ENCODE measurements at places on chromosomes 2 and 18.
A peak's percentile ranks its signal among the peaks of the same experiment; 100 is the strongest.

DNA sequence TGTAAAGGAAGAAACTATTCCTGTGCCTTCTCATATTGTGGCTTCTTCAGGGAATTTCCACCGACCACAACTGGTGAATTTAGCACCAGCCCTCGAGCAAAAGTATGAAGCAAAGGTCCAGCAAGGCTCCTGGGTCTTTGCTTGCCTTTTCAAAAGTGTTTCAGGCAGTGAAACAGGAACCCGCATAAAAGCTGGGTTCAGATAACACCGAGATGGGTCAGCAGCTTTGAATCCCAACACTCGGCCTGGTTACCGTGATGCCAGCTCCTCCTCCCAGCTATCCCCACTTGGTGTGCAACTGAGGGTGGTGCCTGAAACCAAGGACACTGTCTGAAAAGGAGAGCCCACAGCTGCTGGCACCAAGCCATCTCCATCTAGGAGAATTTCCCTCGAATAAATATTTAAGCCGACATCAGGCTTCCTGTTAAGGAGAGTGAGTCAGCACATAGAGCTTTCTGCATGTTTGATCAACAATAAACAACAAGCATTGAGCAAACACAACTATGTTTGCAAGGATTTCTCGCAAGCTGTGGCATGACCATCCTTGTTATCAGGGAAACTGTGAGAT is 69.5 kb downstream of the ANTXR1 start:
- DNase-seq, result no peak

DNA sequence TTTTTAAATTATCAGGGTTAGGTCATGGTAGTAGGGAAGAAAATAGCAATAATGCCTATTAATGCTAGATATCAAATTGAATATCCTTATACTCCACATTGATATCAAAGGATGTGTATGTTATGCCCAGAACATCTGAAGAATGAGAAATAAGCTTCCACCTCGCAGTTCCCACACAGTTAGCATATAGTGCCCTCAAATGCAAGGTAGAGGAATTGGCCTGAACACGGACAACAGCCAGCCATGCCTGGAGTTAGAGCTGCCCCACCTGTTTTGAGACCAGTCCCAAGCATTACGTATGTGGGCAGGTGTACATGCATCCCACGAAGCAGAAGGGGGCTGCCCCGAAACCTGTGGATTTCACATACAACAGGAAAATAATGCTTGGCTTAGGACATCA is 79.6 kb downstream of the SUMO1 start:
- no peak for DNase-seq

GRCh38 chr18:69109686-69110085 is 291.0 kb upstream of the DOK6 start:
- no peak for DNase-seq

GRCh38 chr2:20635113-20635510 is 15.8 kb downstream of the HS1BP3 start:
- DNase-seq, result peak; percentile 50

- DNase-seq, result no peak
Observed at GRCh38 chr2:196440413-196440812, 199.1 kb upstream of the CCDC150 start.

DNA sequence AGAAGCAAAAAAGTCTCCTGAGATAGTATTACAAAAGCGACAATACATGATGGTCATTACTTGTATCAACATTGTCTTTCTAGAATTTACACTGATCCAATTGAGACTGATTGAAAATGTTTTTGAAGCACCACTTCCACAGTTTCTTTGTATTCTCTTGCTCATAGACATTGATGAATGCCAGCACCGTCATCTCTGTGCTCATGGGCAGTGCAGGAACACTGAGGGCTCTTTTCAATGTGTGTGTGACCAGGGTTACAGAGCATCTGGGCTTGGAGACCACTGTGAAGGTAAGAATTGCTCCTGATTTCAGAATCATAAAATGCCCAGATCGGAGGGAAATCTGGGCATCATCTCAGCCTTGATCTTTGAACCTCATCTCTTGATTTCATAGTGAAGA is 175.1 kb upstream of the RASGRP3 start:
- DNase-seq, result no peak

DNA sequence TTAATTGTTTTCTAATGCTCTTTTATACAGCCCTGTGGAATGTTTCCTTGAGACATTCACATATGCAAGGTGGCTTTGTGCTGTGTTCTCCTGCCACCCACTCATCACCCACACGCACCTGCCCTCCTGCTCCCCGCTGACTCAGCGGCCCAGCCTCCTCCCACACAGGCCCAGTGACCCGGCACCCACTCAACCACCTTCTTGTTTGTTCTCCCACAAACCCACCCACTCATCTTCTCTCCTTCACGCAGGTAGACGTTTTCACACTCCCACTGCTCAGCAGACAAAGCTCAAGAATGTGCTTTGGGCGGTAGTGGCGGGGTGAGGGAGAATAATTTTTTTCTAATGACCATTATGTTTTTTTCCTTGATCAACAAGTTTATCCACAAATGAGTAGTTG is 28.6 kb upstream of the NEMP2 start:
- no peak for DNase-seq

DNA sequence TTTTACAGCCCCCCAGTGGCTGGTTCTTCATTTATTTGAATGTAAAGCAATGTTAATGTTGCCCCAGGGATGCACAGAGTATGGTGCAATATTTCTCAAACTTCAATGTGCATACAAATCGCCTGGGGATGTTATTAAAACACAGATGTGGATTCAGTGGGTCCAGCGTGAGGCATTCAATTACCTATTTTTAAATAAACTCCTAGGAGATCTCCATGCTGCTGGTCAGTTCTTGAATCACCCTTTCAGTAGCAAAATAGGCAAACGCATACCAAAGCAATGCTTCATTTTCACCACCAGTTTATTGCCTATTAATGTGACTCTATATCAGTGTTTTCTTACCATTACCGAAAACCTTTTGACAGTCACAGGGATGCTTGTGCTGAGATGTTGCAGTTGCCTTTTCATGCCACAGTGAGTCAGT is 530.7 kb downstream of the CBLN2 start:
- no peak for DNase-seq

DNA sequence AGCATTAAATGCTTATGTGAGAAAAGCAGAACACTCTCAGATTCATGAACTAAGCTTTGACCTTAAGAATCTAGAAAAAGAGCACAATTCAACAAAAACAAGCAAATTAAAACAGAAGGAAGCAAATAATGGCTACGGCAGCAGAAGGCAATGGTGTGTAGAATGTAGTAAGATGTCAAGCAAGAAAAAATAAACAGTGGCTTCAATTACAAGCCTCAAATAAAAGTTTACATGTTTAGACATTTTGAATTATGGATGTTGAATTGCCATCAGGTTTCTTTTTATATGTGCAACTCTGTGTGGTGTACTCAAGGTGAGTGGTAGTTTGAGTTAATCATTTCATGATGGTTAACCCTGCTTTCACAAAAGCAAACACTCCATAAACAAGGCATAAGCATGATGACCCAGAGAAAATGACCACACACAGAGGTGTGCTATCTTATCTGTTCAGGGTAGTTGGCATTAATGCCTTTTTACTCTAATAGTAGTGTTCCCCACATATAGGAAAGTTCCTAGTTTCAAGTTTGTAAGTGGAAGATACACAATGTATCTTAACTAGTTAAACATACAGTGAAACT is 207.1 kb downstream of the FIGN start:
- DNase-seq, result no peak

DNA sequence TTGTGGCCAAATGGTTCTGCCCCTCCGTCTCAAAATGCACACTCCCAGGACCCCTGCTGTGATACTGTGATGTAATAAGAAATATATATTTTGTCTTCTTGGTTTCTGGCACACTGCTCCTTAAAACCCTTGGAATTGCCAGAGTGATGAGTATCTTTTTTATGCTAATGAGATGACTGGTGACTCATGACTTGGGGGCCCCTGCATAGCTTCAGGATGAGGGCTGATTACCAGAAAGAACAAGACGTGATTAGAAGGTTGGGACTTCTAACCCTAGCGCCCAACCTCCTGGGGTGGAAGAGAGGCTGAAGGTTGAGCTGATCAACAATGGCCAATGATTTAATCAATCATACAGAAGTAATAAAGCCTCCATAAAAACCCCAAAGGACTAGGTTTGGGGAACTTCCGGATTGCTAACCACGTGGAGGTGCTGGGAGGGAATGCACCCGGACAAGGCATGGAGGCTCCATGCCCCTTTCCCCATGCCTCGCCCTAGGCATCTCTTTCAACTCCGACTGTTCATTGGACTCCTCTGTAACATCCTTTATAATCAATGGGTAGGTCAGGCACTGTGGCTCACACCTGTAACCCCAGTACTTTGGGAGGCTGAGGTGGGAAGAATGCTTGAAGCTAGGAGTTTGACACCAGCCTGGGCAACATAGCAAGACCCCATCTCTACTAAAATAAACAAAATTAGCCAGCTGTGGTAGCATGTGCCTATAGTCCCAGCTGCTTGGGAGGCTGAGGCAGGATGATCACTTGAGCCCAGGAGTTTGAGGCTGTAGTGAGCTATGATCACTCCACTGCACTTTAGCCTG is 89.1 kb downstream of the HS1BP3 start:
- DNase-seq, result no peak

DNA sequence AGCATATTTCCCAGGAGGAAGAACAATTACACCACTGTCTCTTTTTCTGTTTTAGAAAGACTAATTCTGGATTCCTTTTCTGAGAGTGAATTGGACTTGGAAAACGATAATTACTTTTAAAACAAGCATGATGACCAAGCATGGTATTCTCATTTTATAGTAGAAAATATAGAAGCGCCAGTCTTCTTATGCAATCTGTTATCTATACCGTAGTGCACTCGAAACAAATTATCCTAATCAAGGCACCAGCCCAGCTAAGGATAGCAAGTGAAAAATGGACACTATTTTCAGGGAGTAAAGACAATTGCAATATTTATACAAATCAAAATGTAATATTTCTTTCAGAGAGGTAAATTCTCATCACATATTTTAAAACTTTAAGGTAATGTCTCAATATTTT is 892.1 kb upstream of the POU3F3 start:
- DNase-seq, result no peak

DNA sequence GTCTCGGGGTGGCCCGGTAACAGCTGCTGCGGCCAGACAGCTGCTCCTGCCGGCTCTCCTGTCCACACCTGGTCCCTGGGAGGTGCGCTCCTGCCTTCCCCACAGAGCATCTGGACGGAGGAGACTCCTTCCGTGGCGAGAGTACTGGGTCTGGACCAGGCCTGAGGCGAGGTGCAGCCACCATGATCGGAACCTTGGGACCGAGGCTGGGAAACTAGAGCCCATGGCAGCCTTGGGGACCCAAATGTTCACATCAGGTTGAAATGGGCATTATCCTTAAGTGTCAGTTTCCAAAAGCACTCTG is 628 bp downstream of the GIGYF2 start:
- no peak for DNase-seq

DNA sequence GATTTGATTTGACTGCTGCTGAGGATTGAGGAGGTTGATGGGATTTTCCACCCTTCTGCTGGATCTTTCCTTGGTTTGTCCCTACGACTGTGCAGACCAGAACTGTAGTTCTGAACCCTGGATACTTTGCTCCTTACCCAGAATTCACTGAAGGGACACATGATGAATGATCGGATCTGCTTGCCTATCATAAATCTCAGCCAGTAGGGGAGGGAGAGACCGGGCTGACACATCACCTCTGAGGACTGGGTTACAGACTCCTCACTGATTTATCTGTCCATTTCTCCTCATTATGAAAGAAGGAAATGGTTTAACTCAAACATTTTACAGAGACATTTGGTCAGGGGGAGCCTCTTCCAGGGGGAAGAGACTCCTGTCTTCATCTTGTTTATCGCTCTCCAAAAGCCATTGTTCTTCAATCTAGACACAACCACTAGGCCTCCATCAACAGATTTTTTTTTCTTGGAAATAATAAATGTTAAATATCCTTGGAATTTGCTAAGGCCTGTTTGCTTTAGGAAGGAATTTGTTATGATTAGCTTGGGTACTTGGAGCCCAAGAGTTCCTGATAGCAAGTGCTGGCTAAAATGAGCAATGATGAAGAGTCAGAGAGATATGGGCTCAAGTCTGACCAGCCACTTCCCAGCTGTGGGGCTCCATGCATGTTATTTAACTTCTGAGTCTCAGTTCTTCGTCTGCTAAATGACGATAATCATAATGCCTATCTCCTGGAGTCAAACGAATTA is 925.5 kb downstream of the SLC4A3 start:
- no peak for DNase-seq

DNA sequence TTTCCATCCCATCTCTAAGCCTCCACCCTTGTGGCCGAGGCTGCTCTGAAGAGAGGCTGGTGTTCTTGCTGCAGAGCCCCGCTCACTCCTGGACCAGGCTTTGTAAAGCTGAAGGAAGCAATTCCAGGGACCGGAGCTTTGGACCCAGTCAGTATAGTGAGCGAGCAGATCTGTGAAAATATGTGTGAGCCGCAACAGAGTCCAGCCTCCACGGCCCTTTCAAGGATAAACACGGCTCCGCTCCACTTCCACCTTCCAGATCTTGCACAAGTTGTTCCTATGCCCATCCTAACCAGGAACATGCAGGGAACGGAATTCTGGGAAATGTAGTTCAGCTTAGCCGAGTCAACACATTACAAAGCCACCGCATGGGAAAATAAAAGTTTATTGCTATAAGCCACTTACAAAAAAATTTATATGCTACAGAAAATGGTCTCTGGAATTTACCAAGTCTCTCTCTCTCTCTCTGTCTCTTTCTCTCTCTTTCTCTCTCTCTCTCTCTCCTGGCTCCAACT is 151.7 kb upstream of the ZNF521 start:
- peak; percentile 75 for DNase-seq

- DNase-seq, result no peak
Observed at GRCh38 chr2:237693291-237693994, 66.1 kb downstream of the LRRFIP1 start.

GRCh38 chr2:9178904-9179571 is 27.6 kb upstream of the ASAP2 start:
- peak; percentile 81 for DNase-seq

DNA sequence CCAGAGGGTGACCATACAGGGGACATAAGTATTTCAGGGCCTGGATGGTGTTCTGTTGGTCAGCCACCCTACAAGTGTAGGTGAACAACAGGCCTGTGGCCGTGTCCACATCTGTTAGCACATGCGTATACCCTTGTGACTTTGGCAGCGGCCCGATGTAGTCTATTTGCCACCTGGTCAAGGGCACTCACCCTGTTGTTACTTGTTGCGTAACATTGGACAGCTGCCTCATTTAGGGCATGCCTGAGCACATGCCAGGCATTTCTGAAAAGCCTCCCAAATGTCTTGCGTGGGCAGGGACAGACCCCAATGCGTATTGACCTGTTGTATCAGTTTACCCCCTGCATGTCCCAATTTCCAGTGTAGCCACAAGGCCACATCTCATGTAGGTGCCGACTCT is 235.0 kb downstream of the MBD5 start:
- no peak for DNase-seq

- DNase-seq, result no peak
Observed at GRCh38 chr2:172842511-172843265, 107.0 kb downstream of the RAPGEF4 start.

GRCh38 chr2:5749347-5749746 is 57.2 kb downstream of the SOX11 start:
- DNase-seq, result no peak
